ENCODE measurements at places on chromosomes 6 and 20. TPM values are rescaled to one million over a fixed set of nuclear protein-coding genes. Genes with fewer than 3 reads are reported as not detected.

NT5E gene
- 9.5 TPM for total RNA-seq

HLA-DRA gene
- 151 TPM for total RNA-seq

PRSS35 gene
- 2.5 TPM for total RNA-seq

HLA-DQA1 gene
- total RNA-seq: 7.7 TPM

TMEM74B gene
- 6.4 TPM for total RNA-seq

OPN5 gene
- not detected for total RNA-seq

CSE1L gene
- 38.8 TPM for total RNA-seq

NKAIN4 gene
- total RNA-seq: not detected

STX11 gene
- 11.3 TPM for total RNA-seq

HLA-F gene
- 41.8 TPM for total RNA-seq

DEFB132 gene
- not detected for total RNA-seq

- DNase-seq: no peak
Measured at GRCh38 chr6:26383624-26384417, 913 bp downstream of the BTN2A2 start.

DNA sequence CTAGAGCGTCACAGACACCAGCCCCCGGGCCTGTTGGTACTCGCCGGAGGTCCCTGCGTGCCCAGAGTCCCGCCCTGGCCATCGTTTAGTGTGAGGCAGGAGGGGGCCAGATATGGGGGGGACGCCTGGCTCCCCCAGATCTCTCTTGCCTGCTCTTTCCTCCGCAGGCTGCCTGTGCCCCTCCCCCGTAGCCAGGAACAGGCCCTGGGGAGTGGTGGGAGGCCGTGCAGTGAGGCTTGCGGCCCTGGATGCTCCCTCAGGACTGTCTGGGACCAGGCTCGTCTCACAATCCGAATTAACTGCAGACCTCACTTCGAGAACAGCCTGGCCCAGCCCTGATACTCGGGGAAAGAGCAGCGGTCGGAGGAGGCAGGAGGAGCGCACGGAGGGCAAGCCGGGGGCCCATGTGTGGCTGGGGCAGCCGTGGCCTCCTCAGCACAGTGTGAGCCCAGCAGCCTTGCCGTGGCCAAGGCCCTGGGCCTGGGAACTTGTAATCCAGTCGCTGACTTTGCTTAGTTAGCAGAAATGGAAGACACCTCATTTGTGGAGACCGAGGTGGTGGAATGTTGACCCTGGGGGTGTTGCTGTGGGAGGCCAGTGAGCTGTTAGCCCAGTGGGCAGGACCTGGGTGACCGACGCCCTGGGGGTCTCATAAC lies 28.7 kb downstream of the FRMD1 start:
- no peak for DNase-seq

- no peak for DNase-seq
Measured at GRCh38 chr6:2820415-2820814, 21.2 kb downstream of the SERPINB1 start.

- no peak for DNase-seq
Measured at GRCh38 chr20:33704197-33704924, 15.7 kb downstream of the PXMP4 start.

GRCh38 chr20:64025826-64026412 lies 10.1 kb upstream of the C20orf204 start:
- no peak for DNase-seq

DNA sequence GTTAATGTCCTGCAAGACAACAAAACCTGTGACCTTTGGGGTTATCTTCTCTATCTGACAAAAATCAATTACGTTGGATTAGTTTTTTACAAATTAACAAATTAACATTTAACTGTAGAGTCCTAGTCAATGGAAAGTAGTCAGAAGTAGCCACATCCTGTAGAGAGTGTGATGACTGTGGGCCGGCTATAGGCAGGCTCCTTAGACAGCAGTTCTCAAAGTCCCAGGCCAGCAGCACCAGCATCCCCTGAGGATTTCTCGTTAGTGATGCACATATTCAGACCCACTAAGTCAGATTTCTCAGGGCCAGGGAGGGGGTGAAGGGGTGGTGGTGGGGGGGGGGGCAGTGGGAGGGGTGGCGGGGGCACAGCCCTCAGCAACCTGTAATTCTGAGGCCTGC lies 37.2 kb downstream of the ZNF341 start:
- no peak for DNase-seq

- DNase-seq: no peak
Measured at GRCh38 chr6:33979750-33980149, 166.1 kb downstream of the GRM4 start.

DNA sequence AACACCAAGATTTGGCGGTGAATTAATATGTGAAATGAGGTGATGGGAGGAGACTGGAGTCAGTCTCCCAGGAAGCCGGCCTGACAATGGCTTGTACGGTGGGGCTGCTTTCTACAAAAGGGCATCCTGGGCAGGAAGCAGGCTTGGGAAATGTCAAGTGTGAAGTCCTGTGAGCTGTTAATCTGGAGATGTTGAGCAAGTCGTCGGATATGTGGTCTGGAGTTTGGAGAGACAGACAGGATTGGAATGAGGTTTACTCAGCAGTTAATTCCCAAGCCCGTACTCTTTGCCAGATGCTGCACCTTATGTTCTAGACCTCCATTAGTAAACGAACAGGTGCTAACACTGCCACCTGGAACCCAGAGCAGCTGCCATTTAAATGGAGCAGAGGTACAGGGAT lies 107.7 kb upstream of the FOXC1 start:
- no peak for DNase-seq

- DNase-seq: peak; percentile 35
Measured at GRCh38 chr20:52785679-52786078, 186.5 kb upstream of the TSHZ2 start.

DNA sequence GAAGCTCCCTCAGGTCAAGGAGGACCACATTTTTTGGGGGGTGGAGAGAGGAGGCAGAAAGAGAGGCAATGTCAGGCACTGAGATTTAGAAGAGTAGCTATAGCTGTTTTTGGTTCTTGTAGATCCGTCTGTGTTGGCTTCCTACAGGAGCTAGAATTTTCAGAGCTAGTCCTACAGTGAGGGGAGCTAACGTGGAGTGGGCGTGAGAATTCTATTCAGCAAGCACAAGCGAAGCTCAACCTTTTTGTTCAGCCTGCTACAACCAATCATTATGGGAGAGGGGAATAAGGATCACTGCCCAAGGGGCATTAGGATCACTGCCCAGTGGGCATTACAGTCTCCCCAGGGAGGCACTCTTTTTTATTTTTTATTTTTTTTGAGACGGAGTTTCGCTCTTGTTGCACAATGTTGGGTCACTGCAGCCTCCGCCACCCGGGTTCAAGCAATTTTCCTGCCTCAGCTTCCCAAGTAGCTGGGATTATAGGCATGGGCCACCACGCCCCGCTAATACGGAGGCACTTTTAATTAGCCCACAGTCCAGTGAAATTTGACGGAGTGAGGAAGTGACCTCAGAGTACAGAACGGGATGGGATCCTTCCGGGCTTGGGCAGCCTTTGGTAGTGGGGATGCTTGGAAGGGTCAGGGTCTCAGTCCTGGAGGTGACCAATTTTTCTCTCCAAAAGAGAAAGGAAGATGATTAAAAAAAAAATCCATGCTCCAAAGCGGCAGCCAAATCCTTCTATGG lies 1.1 kb upstream of the PANK2 start:
- peak; percentile 30 for DNase-seq

- DNase-seq: no peak
Measured at GRCh38 chr6:131206463-131207251, 71.4 kb downstream of the AKAP7 start.

- no peak for DNase-seq
Measured at GRCh38 chr6:75283907-75284631, 523 bp downstream of the TMEM30A start.

DNA sequence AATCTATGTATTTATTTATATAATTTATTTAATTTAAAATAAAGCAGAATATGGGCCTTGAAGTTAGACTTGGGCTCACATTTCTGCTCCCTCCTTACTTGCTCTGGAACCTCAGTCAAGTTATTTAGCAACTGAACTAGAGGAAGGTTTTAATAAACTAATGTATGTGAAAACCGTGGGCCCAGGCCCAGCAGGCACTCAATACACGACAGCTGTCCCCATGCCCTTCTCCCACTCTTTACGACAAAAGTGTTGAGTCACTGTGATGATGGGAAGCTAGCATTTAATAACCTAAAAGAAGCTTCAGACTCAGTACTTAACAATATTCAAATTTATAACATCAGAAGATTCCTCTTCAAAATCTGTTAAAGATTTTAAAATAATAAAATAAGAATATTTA lies 46.7 kb downstream of the SERAC1 start:
- no peak for DNase-seq

- DNase-seq: no peak
Measured at GRCh38 chr6:53696341-53696740, 30.8 kb upstream of the KLHL31 start.

GRCh38 chr6:35487658-35488516 lies 9.0 kb downstream of the TEAD3 start:
- no peak for DNase-seq

- no peak for DNase-seq
Measured at GRCh38 chr6:163842467-163842866, 427.9 kb downstream of the QKI start.

DNA sequence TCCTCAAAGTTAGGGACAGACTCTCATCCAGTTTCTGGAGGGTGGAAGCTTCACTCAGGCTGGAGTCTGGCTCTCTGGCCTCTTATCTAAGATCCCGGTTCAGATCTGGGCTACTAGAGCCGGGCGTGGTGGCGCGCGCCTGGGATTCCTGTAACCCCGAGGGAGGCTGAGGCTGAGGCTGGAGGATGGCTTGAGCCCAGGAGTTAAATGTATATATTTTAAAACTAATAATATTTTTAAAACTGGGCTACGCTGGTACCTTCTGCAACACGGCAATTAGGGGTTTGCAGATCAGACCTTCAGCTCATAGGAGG lies 710 bp upstream of the ZNF343 start:
- DNase-seq: no peak

DNA sequence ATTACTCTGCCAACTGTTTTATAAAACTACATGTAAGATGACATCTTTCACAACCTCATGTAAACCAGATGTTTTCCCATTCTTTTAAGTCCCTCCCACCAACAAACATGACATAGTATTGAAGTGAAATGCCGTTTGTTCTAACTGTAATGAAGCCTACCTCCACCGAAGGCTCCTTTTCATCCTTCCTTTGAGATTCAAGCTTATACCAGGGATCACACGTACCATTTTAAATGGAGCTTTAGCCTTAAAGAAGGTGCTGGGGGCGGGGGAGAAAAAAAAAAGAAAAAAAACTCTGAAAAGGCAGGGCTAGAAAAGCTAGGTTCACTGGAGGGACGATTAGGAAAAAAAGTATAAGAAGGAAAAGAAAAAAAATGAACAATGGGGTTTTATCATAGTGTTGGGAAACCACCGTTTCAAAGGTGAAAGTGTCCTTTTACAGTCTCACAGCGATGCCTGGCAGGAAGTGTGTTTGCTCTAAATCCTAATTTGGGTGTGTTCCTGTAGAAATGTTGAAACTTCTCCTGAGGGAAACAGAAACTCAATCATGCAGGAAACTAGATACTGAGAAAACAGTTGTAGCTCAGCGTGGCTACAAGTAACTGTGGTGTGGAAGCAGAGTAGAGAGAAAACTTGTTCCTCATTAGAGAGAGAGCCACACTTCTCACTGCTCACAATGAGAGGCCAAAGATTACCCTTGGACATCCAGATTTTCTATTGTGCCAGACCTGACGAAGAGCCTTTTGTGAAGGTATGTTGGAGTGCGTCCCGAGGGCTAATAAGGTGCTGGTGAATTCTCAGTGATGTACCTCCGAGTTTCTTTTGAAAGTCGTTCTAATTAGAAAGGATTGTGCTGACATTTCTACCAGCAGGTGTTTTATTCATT lies 37.6 kb upstream of the HINT3 start:
- peak; percentile 32 for DNase-seq

GRCh38 chr6:36378936-36379335 lies 8.5 kb downstream of the ETV7 start:
- DNase-seq: no peak

DNA sequence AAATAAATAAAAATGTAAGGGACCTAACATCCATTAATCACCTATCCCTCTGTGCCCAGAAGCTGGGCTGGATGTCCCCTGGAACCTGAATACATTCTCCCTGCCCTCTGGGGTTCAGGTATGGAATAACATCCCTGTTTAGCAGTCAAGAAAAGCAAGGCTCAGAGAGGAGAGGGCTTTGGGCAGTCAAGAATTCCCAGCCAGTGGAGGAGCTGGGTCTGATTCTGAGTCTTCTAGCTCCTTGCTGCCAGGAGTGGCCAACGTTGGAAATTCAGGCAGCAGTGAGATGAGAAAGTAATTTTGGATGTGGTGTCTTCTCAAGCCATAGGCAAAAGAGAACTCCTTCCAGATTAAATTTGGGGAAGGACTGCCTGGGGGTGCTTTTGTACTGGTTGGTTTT lies 42.6 kb upstream of the ZNFX1 start:
- DNase-seq: no peak

- DNase-seq: no peak
Measured at GRCh38 chr6:94272327-94272726, 853.0 kb upstream of the EPHA7 start.

- DNase-seq: peak; percentile 39
Measured at GRCh38 chr20:48703511-48704219, 124.1 kb downstream of the PREX1 start.

GRCh38 chr6:7100753-7101081 lies 7.0 kb upstream of the RREB1 start:
- no peak for DNase-seq
